Psoas muscle (tissue), 8 donors: ENCODE measurements at places on chromosomes 16 and 17. TPM values are rescaled to one million over a fixed set of nuclear protein-coding genes. Genes with fewer than 3 reads are reported as not detected.

DNA sequence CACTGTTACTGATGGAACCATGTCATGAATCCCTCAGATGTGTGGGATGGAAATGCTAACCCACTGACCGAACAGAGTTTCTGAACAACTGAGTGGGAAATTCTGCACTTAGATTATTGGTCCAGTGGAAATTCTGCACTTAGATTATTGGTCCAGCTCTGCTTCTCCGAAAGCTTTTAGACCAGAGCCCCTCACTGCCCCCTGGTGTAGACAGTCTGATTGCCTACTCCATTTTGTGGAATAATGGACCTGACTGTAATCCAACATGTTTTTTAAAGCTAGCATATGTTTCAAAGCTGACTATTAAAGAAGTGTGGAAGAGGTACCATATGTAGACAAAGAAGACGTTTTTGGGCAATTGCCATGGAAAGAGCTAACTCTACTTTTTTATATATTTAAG lies 50.3 kb upstream of the TBX2 start:
- no peak for DNase-seq

- DNase-seq, result no peak
Observed at GRCh38 chr17:57653279-57653678, 91.8 kb downstream of the CCDC182 start.

DNA sequence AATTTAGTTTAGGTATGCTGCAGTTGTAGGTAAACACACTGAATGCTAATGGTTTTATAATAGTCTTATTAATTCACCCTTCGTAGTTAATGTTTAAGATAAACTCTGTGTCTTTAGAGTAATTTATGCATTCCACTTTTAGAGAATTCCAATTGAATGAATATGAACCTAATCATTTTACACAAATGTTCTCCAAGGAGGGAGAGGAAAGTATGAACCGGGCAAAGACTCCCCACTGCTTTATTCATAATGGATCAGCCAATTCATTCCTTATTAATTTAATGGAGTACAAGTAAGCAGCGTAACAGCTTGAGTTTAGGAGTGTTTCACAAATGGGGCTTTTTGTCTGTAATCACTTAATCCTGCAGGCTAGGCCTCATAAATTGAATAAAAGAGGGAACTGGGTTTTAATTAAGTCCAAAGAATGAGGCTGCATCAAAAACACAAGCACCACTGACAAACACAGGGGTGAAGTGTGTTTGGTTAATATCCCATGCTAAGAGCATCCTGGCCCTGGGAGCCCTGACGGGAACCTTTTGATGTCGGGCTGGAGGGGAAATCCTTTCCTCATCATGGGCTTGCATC lies 375.7 kb upstream of the DYNLRB2 start:
- no peak for DNase-seq

KRTAP9-1 gene
- not detected for polyA plus RNA-seq

DNA sequence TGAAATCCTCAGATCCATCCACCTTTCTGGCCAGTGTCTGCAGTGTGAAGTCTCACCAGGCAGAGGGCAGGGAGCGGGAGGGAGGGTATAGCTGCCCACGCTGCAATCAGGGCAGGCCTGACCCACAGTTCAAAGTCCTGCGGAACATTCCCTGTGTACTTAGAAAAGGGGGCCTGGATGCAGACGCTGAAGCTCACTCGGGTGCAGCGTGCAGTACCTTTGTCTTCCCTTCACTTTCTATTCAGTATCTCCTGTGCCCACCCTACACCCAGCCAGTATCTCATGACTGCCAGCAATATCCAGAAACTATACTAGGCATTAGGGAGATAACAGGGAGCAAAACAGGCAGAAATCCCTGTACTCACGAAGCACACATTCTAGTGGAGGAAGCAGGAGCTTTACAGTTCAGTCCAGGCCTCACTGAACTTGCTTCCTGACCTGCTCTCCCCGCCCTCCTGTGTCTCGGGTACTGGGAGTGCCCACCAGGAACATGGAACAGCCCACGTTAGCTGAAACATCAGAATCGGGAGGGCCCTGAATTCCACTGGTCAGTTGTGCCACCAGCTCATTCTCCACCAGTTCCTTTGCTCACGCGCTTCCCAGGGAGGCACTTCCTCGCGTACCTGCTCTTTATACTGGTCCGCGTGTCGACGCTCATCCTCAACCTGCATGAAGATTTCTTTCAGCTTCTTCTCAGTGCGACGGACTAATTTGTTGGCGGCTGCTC lies 42.2 kb downstream of the NDEL1 start:
- DNase-seq, result no peak
